Stimulated activated CD8-positive, alpha-beta memory T cell treated with anti-CD3 and anti-CD28 coated beads, Interleukin-15, amount 100 ng/mL, for 4 hours (primary cell): ENCODE measurements at places on chromosomes 16 and 17.

DNA sequence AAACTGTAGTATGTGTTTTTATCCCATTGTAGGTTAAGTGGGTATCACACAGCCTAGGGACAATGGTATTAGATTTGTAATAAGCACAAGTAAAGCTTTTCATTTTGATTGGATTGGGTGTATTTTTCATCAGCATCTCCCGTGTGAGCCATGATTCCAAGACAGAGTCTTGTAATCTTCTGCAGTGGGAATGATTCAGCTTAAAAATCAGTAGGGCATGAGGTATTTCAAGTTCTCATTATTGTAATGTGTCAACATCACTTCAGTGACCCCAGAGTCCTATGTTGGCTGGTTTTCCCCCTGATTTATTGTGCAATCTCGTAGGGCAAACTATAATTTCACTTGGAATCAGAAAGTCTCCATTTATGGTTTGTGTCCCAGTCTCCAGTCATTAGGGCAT lies 833.2 kb upstream of the RBFOX1 start:
- no peak for DNase-seq

GRCh38 chr17:58039975-58040374 lies 32.9 kb upstream of the SRSF1 start:
- DNase-seq = no peak

DNA sequence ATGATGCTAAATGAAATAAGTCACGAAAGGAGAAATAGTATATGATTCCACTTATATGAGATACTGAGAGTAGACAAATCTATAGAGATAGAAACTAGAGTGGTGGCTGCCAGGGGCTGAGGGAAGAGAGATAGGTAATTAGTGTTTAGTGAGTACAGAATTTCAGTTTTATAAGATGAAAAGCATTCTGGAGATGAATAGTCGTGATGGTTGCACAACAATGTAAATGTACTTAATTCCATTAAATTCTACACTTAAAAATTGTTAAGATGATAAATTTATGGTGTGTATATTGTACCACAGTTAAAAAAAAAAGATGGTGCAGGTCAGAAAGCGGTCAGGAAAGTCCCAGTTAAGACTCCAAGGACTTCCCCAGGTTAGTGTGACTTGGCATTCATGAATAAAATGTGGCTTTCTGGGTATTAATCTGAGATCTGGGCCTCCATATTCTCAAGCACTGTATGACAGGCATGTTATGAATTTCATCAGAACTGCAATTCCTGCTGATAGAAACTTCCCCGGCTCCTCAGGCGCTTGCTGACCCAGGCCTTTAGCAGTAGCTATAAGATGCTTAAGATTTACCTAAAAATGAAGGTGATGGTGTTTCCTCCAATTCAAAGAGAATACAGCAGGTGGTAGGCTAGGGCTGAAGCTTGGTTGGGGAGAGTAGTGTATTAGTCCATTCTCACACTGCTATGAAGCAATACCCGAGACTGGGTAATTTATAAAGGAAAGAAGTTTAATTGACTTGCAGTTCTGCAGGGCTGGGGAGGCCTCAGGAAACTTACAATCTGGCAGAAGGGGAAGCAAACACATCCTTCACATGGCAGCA lies 115.3 kb upstream of the SOX9 start:
- DNase-seq = no peak

DNA sequence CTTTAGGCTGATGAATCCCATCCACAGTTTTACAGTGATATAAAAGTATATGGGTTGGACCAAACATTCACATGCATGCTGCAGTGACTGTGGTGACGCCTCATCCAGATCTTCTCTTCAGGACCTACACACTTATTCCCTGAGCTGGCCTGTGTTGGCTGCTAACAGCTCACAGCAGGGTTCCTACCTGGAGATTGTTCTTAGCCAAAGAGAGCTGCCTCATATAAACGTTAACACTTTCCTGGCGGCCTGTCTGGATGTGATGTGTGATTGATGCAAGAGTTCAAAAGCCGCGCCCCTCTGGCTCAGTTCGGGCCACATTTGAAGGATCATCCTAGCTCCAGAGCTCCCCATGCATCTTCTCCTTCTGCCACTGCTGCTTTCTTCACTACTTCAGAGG lies 93.0 kb upstream of the NETO2 start:
- no peak for DNase-seq

GRCh38 chr17:80246266-80246681 lies 14.4 kb upstream of the RNF213 start:
- no peak for DNase-seq

- DNase-seq = no peak
Measured at GRCh38 chr17:10499950-10500349, 18.4 kb downstream of the MYH1 start.

DNA sequence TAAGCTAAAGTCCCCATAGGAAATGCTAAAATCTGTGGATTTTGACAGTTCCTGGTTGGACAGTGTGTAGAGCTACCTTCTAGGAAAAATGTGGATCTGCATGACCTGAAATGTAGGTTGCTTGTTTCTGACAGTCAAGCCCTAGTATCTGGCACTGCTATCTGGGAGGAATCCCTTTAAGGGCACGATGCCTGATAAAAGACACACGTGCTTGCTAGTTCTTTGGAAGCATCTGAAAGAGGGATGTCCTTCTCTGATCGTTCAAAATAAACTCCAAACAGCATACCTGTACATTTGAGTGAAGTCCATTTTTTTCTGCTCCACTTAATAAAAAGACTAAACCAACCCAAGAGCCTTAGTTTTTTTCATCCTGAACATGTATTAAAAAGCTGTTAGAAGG lies 101.3 kb downstream of the CDK5R1 start:
- DNase-seq = no peak

GRCh38 chr16:17296431-17296830 lies 174.3 kb downstream of the XYLT1 start:
- no peak for DNase-seq

- DNase-seq = no peak
Measured at GRCh38 chr16:13070268-13070667, 168.9 kb downstream of the SHISA9 start.

DNA sequence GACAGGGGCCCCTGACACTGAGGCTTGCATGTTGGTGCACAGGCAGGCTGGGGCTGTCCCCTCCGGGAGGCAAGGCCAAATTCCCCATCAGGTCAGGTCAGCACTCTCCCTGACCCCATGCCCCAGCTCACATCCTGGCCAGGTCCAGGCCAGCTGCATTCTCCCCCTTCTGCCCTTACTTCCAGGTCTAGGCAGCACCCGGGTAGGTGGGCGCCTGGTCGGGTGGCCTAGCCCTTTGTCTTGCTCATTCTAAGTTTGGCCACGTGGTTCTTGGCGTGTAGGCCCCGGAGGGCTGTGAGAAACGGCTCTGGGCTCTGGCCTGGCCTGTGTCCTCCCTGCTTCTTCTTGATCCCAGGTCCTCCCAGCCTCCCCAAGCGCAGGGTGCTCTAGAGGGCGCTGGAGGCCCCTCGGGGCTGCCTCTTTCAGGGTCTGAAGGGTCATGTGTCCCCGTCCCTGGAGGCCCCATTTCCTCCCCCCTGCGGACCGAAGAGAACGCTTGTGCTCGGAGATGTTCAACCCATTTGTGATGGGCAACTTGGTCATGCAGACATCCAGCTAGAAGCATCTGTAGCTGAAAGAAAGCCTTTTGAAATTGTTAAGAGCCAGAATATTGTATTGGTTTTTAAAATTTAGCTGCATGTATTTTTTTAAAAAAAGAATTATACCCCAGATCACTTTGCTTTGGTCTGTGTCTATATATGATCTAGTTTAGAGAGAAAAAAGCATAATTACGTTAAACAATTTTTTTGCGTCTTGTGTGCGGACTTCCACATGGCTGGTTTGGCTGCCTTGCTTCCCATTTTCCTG lies 6.7 kb downstream of the BAHCC1 start:
- no peak for DNase-seq

DNA sequence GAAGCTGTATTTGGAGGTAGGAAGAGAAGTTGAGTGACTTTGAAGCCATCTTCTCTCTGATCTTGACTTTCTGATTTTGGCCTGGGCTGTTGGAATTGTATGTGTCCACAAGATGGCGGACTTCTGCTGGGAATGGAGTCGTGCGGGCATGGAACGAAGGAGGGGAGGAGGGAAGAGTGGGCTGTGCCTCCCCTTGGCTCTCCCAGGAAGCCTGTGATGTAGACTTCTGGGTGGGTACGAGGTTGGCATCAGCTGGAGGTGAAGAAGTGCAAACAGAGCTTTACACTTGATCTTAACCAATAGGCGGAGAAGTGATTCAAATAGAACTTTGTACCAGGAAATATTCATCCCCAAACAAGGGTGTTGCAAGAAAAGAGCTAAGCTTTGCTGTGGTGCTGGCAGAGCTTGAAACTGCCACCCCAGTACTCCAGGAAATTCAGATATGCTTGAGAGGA lies 7.4 kb upstream of the TMEM220 start:
- no peak for DNase-seq

- no peak for DNase-seq
Measured at GRCh38 chr16:26269673-26270072, 577.9 kb downstream of the HS3ST4 start.

- no peak for DNase-seq
Measured at GRCh38 chr17:80227156-80227555, 6.9 kb downstream of the SLC26A11 start.

- DNase-seq = no peak
Measured at GRCh38 chr17:20981046-20981920, 61.5 kb downstream of the USP22 start.

DNA sequence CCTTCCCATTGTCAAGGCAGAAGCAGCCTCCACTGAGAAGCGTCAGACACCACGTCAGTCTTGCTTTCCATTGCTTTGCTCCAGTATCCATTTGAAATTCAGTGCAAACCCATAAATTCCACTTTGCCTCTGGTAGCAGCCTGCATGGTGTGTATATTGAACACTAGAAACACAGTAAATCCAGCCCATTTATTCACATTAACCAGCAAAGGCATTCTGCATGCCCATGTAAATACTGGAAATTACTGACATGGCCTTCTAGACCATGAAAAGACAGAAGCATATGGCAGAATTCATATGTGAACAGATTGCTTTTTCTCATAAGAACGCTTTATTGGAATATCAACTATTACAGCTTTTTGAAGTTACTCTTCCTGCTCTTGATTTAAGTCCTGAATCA lies 595.0 kb downstream of the WWOX start:
- DNase-seq = no peak

GRCh38 chr16:65763640-65764305 lies 602.7 kb upstream of the CDH5 start:
- DNase-seq = no peak

DNA sequence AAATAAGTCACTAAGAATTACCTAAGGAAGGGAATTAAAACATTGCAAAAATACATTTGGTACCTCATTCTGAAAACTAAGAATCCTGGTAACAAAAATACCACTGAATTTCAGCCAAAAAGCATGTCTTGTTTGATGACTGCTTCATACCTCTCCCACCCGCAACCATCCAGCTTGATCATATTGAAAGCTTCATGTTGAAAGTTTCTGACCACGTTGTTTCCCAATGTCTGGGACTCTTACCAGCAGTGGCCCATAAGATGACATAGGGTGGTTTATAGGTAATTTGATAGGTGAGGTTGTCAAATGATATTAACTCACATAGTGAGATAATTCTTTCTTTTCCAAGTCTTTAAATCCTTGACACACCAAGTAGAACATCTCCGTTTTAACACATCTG lies 139.3 kb downstream of the CDH11 start:
- DNase-seq = no peak

GRCh38 chr16:86337581-86338402 lies 172.5 kb upstream of the FOXF1 start:
- DNase-seq = no peak

- no peak for DNase-seq
Measured at GRCh38 chr16:50917950-50918703, 176.2 kb downstream of the CYLD start.

DNA sequence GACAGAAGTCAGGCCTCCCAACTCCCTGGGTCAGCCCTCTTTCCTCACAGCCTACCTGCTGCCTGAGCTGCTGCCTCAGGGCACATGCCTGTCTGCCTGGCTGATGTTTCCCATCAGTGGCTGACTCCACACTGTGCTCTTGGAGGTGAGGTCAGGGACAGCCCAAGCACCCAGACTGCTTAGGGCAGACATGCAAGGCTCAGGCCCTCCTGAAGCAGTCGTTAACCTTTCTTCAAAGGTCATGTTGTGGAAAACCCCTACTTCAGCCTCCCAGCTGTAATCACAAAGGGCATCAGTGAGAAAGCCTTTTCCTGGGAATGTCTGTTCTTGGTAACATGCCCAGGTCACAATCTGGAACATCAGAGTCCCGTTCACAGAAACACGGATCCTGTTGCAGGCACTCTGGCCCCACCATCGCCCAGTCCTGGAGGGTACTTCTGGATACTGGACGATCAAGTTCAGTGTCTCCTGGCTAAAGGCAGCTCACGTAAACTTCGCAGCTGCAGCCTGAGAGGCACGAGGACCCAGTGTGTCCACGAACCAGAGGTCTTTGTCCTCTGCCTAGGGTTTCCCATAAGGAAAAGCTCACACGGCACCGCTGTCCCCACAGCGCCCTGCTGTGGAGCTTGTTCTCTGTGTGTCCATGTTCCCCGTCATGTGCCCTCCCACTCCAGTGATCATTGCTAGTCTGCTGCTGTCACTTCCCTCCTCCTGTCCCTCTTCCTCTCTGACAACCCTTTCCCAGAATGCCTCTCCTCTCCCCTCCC lies 54.9 kb downstream of the GNAO1 start:
- no peak for DNase-seq

DNA sequence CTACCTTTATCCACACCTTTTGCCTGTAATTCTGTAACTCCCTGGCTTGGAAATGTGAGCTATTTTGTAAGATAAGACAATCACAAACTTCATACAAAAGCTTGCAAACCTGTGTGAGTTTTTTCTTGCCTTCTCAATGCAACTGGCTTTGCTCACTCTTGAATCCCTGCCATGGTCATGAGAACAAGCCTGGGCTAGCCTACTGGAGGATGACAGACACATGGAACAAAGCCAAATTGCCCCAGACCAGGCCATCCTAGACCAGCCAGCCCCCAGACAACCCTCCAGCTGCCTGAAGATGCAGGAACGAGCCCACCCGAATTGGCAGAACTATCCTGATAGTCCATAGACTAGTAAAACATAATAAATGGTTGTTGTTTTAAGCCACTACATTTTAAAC lies 466.6 kb upstream of the ERCC4 start:
- DNase-seq = no peak

DNA sequence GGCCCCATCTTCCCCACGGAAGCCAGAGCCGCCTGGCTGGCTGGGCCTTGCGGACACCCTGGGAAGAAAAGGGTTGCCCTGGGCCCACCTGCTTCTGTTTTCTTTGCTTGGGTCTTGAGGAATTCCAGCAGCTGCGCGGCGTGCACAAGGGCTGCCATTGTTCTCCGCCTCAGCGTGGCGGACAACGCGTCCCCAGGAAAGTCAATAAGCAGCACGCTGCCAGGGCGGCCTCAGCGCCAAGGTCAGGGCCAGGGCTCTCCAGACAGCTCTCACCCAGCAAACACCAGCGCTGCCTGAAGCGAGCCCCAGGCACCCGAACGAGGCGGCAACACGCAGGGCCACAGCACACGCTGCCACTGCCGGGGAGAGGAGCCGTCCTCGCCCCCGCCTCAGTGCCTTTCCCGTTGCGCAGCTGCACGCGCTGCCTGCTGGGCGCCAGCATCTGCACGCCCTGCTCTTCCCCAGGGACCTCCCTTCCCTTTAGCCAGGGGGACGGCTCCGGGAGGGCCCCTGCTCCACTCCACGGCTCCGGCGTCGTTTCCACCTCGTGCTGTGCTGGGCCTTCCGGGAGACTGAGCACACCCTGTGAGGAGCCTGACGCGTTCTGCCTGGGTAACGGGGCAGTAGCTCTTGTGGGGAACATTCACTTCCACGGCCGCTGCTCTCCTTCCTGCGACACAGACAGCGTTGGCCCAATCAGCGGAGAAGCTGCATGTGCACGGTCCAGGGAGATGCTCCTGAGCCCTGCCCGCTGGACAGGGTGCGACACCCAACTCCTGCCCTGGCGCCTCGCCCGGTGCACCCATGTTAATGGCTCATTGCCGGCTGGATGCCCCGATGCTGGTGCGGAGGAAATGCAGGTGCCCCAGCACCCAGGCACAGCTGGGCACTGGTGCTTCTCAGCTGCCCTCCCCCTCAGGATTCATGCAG lies 57.8 kb downstream of the LMF1 start:
- no peak for DNase-seq
